ENCODE measurements at places on chromosomes 5 and 9. TPM values are rescaled to one million over a fixed set of nuclear protein-coding genes. Genes with fewer than 3 reads are reported as not detected.

DNA sequence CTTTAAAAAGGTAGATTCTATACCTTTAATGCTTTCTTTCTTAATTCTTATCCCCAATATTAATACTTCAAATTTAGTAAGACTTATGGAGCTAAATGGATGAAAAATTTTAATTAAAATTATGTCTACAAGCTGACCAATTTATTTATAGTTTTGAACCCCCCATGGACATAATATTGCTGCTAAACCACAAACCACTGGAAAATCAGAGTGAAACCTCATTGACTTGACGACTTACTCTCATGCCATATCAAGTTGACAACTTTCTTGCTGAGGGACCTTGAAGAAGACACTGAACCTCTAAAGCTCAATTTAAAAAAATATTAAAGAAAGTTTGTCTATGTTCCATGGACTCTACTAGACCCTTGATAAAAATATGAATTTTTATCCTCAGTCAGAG is 653.7 kb downstream of the TLE1 start:
- H3K27ac ChIP-seq = no peak overlapping the region
- H3K27me3 ChIP-seq = no peaks in the 10 kb centered on the region
- no peak for DNase-seq
- no peak overlapping the region for H3K4me3 ChIP-seq
- no peaks in the 10 kb centered on the region for H3K36me3 ChIP-seq

- no peak overlapping the region for H3K4me3 ChIP-seq
- no peaks in the 10 kb centered on the region for H3K27me3 ChIP-seq
- no peaks in the 10 kb centered on the region for H3K36me3 ChIP-seq
Measured at GRCh38 chr5:143116814-143117213, 286.7 kb downstream of the NR3C1 start.

- H3K27ac ChIP-seq = no peak overlapping the region
- H3K4me3 ChIP-seq = no peak overlapping the region
- no peak for DNase-seq
- H3K36me3 ChIP-seq = no peaks in the 10 kb centered on the region
- H3K4me1 ChIP-seq = no peaks in the 10 kb centered on the region
- H3K27me3 ChIP-seq = no peaks in the 10 kb centered on the region
Measured at GRCh38 chr5:83924171-83924570, 203.5 kb upstream of the HAPLN1 start.

The C9orf153 gene
- not detected for total RNA-seq

The PTGDS gene
- 13.7 TPM for total RNA-seq
